Naive thymus-derived CD4-positive, alpha-beta T cell (primary cell): ENCODE measurements at places on chromosomes 3 and 15. TPM values are rescaled to one million over a fixed set of nuclear protein-coding genes. Genes with fewer than 3 reads are reported as not detected.

- DNase-seq = no peak
Measured at GRCh38 chr3:49022688-49023171, 809 bp downstream of the NDUFAF3 start.

DNA sequence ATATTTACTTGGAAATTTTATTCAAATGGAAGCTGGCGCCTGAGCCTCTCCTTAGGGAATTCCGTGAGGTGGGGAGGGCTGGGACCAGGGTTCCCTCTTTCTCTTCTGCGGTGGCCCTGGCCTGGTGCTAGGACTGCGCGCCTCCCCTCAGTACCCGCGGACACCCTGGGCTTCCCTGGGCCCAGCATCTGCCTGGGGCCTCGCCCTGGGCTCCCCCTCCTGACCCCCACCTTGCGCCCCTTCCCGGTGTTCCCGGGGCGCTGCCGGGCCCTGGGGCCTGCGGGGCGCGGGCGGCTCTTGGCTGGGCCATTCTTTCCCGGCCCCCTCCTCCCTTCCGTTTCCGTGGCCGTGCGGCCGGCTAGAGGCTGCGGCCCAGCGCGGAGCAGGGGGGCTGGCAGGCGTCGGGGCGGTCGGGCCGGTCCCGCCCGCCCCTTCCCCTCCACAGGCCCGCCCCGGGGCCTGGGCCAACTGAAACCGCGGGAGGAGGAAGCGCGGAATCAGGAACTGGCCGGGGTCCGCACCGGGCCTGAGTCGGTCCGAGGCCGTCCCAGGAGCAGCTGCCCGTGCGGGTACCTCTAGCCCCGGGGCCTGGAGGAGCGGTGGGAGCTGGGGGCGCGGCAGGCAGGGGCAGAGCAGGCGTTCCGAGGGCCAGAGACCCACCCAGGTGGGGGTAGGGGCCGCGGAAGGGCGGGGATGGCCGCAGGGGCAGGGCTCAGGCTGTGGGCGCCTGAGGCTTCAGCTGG, at the start of gene FES:
Gene FES (plus strand): TSS at position 529 of the 743 bp plus-strand sequence. CDS start 542 bp downstream, outside the sequence.
- DNase-seq = no peak

- DNase-seq = no peak
Measured at GRCh38 chr3:193446965-193447602, 68.5 kb upstream of the ATP13A5 start.

DNA sequence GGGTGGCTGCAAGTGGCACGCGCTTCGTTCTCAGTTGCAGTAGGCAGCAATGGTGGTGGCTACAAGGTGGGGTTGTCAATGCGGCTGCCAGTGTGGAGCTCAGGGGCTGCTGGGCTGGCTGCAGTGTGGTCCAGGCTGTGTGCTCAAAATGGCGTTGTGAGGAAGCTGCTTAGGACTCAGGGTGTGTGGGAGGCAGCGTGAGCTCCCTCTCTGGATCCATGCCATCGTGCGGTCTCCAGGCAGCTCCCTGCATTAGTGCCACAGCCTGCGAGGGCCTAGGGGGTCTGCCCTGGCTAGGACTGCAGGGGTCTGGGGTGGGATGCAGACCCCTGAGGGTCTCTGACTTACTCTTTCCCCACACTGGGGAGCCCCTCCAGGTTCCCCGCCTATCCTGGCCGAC, 397.2 kb downstream of the OCA2 start:
- no peak for DNase-seq

DNA sequence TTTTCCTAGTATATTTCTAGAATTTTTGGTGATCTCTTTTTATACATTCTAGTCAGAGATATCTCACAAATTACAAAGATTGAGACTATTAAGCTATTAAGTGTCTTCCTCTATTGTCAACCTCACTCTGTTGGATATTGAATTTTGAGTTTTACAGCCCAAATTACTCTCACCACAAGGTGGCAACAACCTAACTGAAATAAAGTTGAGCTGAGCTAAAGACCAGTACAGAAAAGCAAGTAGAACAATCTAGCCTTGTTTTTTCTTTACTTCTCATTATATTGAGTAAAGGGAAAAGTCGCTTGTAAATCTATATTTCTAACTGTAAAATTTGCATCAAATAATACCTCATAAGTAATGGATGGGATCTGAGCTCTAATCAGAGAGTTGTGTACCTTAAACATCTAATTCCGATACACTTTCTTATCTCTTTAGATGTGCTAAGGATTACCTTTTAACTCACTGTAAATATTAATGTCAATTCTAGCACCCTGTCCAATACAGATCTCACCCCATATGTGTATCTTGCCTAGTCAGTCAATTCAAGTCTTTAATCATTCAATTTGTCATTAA, 13.6 kb upstream of the COMMD2 start:
- no peak for DNase-seq

DNA sequence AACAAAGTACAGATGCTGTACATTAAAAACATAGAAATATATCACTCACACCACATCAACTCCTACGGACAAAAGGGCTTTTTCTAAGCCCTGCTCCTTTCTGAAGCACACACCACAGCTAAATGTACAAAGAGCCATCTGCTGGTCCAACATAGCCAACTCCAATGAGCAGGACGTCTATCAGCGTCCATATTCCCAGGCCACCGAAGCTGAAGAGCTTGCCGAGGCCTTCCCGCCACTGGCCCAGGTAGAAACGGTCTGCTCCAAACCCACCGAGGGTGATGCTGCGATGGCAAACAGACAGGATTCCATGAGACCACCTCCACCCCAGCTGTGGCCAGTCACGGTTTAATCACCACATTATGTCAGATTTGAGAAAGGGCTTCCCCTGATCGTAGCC, 9.8 kb downstream of the TM2D3 start:
- no peak for DNase-seq

DNA sequence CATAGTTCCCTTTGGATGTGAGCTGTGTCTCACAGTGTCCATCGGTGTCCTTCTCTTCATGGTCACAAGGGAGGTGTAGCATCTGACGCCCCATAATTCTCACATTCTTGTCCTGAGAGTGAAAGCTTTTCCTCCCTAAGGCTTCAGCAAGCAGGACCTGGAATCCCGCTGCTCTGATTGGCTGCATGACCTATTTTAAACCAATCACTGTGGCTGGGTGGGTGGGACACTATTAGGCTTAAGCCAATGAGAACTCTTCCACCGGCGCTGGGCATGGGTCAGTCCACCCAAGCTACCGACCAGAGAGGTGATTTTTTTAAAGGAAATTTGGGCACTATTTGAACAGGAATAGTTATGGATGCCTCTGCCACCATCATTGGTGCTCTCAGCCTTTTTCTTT, 385.9 kb downstream of the MFSD1 start:
- DNase-seq = no peak

DNA sequence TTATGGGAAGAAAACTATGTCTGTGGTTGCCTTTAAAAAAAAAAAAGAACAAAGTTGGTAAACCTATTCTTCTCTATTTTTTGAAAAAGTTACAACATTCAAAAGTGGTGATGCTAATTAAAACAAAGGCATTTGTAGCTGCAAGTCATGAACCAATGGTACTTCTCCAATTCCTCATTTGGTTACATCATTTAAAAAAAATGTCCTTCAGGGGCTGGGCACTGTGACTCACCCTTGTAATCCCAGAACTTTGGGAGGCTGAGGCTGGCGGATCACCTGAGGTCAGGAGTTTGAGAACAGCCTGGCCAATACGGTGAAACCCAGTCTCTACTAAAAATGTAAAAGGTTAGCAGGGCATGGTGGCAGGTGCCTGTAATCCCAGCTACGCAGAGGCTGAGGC, 574.6 kb downstream of the VGLL3 start:
- no peak for DNase-seq

- DNase-seq = no peak
Measured at GRCh38 chr3:26307192-26307591, 315.4 kb upstream of the LRRC3B start.

GRCh38 chr3:66655044-66655443, 154.2 kb upstream of the LRIG1 start:
- DNase-seq = no peak

- DNase-seq = no peak
Measured at GRCh38 chr3:70808881-70809280, 496.4 kb upstream of the MDFIC2 start.

DNA sequence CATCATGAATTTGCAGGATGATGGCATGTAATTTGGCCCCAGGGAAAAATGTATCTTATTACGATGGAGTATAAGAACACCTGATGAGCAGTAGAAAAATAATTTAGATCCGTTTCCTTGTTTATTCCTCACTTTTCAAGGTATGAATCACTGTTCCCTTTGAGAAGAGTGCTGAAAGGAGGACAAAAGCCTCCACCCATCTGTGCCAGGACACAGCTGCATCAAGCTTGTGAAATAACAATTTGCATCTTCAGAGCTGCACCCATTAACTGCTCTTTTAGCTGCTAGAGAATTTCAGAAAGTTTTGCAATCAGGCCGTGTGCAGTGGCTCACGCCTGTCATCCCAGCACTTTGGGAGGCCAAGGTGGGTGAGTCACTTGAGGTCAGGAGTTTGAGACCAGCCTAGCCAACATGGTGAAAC, 9.6 kb downstream of the CLDND1 start:
- DNase-seq = no peak

GRCh38 chr3:49900491-49901153, 3.1 kb downstream of the MST1R start:
- no peak for DNase-seq

CPN2 gene
- polyA plus RNA-seq = not detected

C3orf20 gene
- polyA plus RNA-seq = 0.05 TPM
